ENCODE measurements at places on chromosomes 7 and 10. TPM values are rescaled to one million over a fixed set of nuclear protein-coding genes. Genes with fewer than 3 reads are reported as not detected.
A peak's percentile ranks its signal among the peaks of the same experiment; 100 is the strongest.

The CPA2 gene
- not detected for total RNA-seq

- DNase-seq, result no peak
- H3K4me3 ChIP-seq, result no peak overlapping the region
- peaks cover 36% of the 10 kb centered on the region for H3K4me1 ChIP-seq
- no peaks in the 10 kb centered on the region for H3K36me3 ChIP-seq
Measured at GRCh38 chr10:33833566-33833965, 499.1 kb upstream of the NRP1 start.

DNA sequence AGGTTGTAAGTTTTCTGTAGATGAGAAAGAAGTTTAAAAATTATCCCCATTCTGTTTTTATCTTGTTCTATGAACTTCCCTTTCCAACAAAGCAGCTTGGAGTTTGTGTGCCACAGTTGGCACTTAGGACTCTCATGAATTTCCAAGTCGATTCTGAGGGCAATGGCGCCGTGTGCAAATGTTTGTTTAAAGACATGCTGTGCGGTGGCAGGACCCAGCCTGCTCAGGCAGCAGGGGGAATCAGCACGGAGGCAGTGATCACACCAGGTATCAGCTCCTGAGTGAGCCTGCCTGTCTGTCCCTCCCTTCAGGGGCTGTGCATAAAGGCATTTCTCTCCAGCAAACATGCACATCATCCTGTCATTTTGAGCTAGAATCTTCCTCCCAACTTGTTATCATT is 109.8 kb upstream of the WDR11 start:
- no peaks in the 10 kb centered on the region for H3K36me3 ChIP-seq
- H3K4me3 ChIP-seq, result no peak overlapping the region
- H3K27ac ChIP-seq, result no peak overlapping the region
- peak; percentile 10 for DNase-seq
- H3K4me1 ChIP-seq, result peaks cover 9% of the 10 kb centered on the region

DNA sequence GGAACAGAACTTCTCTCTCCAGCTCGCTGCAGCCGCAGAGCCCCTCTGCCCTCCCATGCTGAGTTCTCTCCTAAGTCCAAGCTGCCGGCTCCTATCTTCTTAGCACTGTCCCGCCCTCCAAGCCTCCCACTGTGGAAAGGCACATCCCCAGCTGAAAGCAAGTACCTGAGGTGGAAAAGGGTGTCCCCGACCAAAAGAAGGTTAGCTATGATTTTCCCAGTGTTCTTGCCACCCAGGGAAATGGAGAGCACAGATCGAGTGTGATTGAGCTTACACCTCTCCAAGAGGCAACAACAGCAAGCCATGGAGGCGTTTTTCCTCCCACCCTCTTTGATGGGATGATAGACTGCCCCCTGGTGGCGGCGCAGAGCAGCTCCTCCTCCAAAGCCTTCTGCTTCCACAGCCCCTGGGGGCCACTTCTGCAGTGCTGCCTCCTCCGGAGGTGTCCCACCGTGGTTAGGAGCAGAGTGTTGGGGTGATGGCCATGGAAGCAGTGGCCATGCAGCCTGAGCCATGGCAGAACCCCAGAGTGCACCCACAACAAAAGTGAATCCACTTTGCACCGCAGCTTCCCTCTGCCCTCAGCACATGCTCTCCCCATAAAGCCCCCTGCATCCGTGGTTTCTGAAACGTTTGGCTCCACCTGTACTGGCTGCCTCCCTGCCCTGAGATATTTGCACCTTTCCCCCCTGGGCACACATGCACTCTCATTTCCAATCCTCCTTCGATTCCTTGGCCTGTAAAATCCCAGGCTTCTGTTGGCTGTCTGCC is 143.1 kb upstream of the STK17A start:
- DNase-seq, result peak; percentile 51
- no peaks in the 10 kb centered on the region for H3K27me3 ChIP-seq
- no peak overlapping the region for H3K27ac ChIP-seq
- peaks cover 31% of the 10 kb centered on the region for H3K4me1 ChIP-seq

DNA sequence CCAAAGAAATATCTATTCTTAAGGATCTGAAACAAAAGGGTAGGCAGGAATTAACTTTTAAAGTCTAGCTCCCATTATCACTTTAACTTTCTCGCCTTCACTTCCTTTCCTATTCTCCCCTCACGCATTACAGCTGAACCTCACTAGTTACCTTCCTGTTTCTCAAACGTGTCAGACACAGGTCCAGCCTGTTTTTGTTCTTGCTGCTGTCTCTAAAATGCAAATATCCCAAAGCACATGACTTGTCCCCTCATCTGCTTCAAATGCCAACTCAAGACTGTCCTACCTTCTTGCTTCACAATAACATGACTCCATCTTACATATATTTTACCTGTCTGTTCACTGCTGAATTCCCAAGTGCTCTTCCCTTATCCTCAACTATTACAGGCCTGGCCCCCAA is 17.6 kb downstream of the ZDHHC6 start:
- H3K4me3 ChIP-seq, result no peak overlapping the region
- peak overlapping the region; percentile 32 for H3K27ac ChIP-seq
- peaks cover 12% of the 10 kb centered on the region for H3K4me1 ChIP-seq
- peaks cover 59% of the 10 kb centered on the region for H3K36me3 ChIP-seq
- no peak for DNase-seq
- H3K27me3 ChIP-seq, result no peaks in the 10 kb centered on the region

DNA sequence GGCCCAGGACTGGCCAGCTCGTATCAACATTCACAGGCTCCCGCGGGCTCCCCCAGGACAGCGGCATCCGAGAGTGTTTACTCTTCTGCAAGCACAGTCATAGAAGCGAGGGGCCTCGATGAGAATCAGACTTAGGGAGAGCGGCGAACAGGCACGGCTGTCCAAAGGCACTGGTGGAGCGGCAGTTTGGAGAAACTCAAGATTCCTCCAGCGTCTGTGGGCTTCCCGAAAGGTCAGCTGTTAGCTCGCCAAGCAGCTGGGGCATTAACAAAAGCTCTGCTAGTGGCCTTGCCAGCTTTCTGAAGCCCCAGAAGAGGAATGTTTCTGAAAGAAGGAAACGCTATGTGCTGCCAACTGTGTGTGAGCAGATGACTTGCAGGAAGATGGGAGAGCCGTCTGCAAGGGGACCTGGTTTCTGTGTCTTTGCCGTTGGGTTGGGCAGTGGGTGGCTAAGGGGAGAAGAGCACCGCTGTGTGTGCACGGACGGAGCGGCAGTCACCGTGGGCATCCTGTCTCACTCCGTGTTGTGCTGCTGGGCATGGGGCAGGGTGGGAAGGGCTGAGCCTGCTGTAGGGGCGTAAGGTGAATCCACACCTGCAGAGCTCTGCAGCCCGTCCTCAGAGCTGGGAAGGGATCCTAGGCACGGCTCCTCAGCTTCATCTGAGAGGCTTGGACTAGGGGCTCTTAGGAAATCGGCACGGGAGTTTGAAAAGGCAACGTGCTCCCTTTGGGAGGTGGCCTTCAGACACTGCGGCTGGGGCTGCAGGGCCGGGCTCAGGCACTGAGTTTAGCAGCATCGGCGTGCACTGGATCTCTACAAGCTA is 42.1 kb downstream of the AMZ1 start:
- no peaks in the 10 kb centered on the region for H3K27me3 ChIP-seq
- DNase-seq, result no peak
- peaks cover 18% of the 10 kb centered on the region for H3K36me3 ChIP-seq
- H3K4me1 ChIP-seq, result peaks cover 11% of the 10 kb centered on the region
- no peak overlapping the region for H3K4me3 ChIP-seq
- no peak overlapping the region for H3K27ac ChIP-seq

DNA sequence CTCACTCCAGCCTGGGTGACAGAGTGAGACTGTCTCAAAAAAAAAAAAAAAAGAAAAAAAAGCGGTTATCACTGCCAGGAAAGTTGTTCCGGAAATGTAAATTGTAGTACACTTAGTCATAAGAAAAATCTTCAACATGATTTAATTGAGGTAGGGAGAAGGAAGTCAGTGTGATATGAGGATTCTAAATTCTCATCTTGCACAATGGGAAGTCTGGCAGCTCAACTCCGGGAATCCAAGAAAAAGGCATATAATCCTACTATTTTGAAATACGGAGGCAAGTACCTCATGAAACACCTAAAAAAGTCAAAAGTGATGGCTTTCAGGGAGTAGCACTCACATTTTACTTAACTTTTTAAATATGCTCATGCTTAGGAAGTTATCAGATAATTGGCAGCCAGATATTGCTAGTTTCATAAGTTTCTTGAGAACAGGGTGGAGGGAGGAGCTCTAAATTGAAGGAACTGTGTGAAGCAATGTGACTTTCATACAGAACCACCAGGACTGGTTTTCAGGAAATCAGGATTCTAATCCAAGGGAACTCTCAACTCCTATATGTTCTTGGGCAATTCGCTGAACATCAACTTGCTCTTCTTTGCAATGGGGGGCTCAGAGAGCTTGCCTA is 2.7 kb upstream of the C7orf25 start:
- peaks cover 24% of the 10 kb centered on the region for H3K4me1 ChIP-seq
- H3K36me3 ChIP-seq, result peaks cover 11% of the 10 kb centered on the region
- DNase-seq, result no peak
- no peak overlapping the region for H3K4me3 ChIP-seq
- H3K27me3 ChIP-seq, result no peaks in the 10 kb centered on the region
- no peak overlapping the region for H3K27ac ChIP-seq

The C7orf57 gene
- not detected for total RNA-seq

DNA sequence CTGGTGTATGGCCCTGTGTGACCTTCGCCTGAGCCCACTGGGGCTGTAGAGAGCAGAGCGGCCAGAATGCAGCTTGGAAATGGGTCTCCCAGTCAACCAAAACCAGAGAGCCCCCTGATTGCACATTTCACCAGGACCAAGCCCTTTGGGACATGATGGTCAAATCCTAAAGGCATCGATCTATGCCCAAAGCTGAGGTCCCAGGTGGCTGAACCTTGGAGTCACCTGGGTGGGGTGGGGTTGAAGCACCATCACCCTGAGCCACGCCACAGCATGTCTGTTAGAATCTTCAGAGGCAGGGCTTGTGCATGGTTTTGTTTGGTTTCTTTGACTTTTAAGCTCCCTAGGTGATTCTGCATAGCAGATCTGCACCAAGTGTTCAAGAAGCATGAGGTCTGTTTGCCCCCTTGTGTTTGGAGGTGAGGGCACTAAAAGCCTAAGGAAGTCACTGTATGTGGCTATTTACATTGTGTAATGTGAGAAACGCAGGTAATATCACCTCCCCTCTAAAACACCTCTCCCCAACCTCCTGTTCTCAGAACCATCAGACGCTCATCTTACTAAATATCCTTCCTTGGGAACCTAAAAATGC is 9.6 kb downstream of the PKD1L1 start:
- H3K27me3 ChIP-seq, result peaks cover 1% of the 10 kb centered on the region
- no peak for DNase-seq
- H3K27ac ChIP-seq, result no peak overlapping the region
- H3K4me1 ChIP-seq, result peaks cover 9% of the 10 kb centered on the region
- H3K36me3 ChIP-seq, result no peaks in the 10 kb centered on the region

DNA sequence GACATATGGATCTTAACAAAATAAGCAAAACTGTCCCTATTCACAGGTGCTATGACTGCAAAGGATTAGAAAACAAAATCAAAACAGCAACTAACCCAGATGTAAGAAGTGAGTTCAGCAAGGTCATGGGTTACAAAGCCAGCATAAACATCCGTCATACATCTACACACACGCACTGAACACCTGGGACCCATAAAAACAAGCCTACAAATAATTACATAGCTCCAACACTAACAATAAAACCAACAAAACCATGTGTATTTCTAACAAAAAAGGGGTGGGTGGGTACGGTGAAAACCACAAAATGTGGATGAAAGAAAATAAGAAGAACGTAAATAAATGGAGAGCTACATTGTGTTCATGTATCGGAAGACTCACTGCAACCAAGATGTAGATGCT is 256.8 kb downstream of the ELFN1 start:
- H3K27me3 ChIP-seq, result no peaks in the 10 kb centered on the region
- H3K36me3 ChIP-seq, result peaks cover 1% of the 10 kb centered on the region
- H3K4me3 ChIP-seq, result no peak overlapping the region

GRCh38 chr7:148253629-148254028 is 336.9 kb upstream of the C7orf33 start:
- no peak for DNase-seq
- no peak overlapping the region for H3K27ac ChIP-seq
- H3K27me3 ChIP-seq, result no peaks in the 10 kb centered on the region
- H3K4me1 ChIP-seq, result no peaks in the 10 kb centered on the region
- no peak overlapping the region for H3K4me3 ChIP-seq

DNA sequence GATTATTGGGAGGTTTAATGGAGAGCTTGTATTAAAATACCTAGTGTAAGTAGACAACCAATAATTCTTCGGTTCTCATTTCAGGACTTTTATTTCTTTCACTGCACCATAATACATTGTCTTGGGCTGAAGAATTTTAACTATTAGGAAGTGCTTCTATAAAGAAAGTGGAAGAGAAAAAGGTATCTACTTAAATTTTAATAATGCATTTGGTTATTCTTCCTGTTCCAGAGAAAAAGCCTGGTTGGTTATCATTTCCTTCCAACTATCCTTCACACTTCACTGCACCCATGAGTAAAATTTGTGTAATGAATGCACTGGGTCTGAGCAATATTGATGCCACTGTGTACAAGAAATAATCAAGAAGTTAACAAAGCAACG is 629.0 kb upstream of the DPP6 start:
- no peaks in the 10 kb centered on the region for H3K27me3 ChIP-seq
- no peaks in the 10 kb centered on the region for H3K36me3 ChIP-seq
- H3K4me3 ChIP-seq, result no peak overlapping the region
- no peak overlapping the region for H3K27ac ChIP-seq

GRCh38 chr10:84374455-84374854 is 46.1 kb downstream of the CCSER2 start:
- H3K27me3 ChIP-seq, result no peaks in the 10 kb centered on the region
- no peaks in the 10 kb centered on the region for H3K4me1 ChIP-seq
- H3K4me3 ChIP-seq, result no peak overlapping the region
- no peak for DNase-seq
- no peak overlapping the region for H3K27ac ChIP-seq
- H3K36me3 ChIP-seq, result peaks cover 27% of the 10 kb centered on the region

The VAX1 gene
- total RNA-seq, result not detected

DNA sequence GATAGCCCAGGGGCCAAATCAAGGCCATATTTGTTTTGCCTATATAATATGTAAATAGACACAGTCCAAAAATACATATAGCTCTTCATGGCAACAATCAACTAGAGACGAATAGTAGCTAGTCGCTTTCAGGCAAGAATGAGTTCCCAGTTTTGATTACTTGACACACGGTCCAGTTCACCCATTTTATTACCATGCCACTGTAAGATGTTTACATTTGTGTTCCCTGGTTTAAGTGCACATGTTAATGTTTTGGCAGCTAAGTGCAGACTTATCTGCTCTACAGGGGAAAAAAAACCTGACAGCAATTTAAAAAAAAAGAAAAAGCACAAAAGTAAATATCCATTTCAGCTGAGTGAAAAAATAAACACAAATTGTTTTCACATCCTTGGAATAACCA is 213.1 kb downstream of the TPK1 start:
- no peaks in the 10 kb centered on the region for H3K27me3 ChIP-seq
- DNase-seq, result no peak

DNA sequence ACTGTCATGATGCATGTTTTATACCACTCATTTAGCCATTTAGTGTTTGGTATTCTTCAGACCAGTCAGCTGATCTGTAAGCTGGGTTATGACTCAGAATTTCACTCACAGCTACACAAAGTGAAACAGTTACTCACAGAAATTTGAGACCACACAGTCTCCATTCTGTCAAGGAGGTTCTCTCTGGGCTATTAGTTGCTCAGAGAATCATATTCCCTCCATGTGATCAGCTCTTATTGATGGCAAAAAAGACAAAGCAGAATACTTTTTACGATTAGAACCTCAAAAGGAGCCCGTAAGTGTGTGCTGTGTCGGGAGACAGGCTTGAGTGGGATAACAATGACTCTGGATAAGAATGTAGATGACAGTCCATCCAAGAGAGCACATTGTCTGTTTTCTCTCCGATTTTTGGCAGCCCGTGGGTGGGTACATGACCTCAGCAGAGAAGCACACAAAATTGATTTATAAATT is 277.6 kb upstream of the SORCS1 start:
- no peaks in the 10 kb centered on the region for H3K4me1 ChIP-seq
- no peak for DNase-seq
- H3K4me3 ChIP-seq, result no peak overlapping the region
- no peak overlapping the region for H3K27ac ChIP-seq
- H3K36me3 ChIP-seq, result no peaks in the 10 kb centered on the region
